ENCODE measurements at places on chromosomes 5 and 9. TPM values are rescaled to one million over a fixed set of nuclear protein-coding genes. Genes with fewer than 3 reads are reported as not detected.

DNA sequence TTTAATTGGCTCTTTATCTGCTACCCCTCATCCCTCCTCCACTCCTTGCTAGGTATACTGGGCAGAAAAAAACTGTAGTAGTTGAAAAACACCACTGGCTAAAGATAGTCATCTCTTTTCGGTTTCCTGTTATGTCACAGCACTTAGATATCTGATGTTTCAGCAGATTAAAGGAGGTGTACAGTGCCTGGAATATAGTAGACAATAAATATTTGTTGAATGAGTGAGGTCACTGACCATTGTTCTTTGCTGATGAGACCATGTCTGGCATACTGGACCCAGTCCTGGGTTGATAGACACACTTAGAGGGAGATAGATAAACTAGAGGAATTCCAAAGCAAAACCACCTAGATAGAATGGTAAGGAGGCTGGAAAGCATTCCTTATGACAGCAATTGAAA lies 3.2 kb downstream of the GRPEL2 start:
- no peaks in the 10 kb centered on the region for H3K27me3 ChIP-seq
- no peak for DNase-seq
- no peak overlapping the region for H3K27ac ChIP-seq
- no peak overlapping the region for H3K4me3 ChIP-seq

GRCh38 chr5:16727755-16728325 lies 111.0 kb upstream of the RETREG1 start:
- no peaks in the 10 kb centered on the region for H3K27me3 ChIP-seq
- H3K36me3 ChIP-seq, result no peaks in the 10 kb centered on the region
- DNase-seq, result no peak
- no peak overlapping the region for H3K27ac ChIP-seq
- H3K4me1 ChIP-seq, result no peaks in the 10 kb centered on the region

LOX gene
- 40.9 TPM for total RNA-seq

GRCh38 chr5:144712090-144712489 lies 541.4 kb downstream of the KCTD16 start:
- DNase-seq, result no peak
- H3K27me3 ChIP-seq, result no peaks in the 10 kb centered on the region
- H3K27ac ChIP-seq, result no peak overlapping the region
- H3K4me3 ChIP-seq, result no peak overlapping the region

DNA sequence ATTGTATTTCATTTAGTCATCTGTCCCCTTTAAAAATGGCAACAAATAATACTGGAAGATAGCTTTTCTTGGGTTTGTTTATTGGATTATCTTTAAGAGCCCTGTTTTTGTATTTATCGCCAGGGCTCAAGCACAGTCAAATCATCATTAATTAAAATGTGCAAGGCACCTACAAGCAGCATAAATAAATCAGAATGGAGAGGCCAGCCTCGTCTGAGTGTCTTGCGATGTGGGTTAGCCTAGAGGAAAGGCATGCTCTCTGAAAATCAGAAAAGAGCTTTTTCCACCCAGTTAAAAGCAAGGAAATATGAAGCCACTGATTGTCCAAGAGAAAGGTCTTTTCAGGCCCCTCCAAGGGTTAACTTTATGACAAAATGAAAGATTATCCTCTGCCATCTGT lies 31.8 kb downstream of the ZFAND5 start:
- H3K4me3 ChIP-seq, result no peak overlapping the region
- H3K27ac ChIP-seq, result no peak overlapping the region
- no peaks in the 10 kb centered on the region for H3K27me3 ChIP-seq
- H3K4me1 ChIP-seq, result no peaks in the 10 kb centered on the region

DNA sequence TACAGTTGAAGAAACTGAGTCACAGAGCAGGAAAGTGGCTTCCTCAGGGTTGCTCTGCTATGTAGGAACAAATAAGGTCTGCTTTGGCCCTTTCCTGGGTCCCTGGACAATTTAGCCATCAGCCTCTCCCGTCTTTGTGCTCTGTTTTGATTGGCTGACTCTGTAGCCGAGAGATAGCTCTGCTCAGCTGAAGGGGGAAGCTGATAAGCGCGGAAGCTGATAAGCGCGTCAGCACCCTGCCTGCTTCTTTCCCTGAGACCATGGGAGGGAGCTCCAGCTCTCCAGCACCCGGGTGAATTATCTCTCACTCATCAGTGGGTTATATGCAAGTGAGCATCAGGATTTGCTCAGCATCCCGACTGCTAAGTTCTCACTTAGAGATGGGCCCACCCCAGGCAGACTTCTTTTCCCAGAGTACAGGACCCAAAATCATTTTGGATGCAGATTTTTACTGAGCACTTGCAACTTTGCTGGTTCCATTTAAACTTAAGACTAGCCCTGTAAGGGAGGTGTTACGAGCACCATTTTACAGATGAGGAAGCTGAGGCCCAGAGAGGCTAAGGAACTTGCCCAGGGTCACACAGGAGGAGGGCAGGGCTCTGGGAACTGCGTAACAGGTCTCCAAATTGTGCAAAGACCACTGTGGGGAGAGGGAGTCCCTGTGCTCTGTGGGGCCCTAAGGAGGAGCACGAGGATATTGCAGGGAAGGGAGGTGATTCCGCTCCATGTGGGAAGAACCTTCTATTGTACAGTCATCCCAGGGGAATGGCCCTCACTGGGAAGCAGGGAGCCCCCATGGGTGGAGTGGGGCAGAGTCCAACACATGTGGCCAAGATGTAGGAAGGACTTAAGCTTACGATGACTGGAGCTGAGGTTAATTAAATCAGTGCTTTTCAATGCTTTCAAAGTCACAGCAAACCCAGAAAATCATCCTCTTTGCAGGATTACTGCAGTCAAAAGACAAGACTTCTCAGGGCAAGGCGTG lies 83.7 kb upstream of the ORM1 start:
- H3K4me3 ChIP-seq, result no peak overlapping the region
- H3K36me3 ChIP-seq, result no peaks in the 10 kb centered on the region
- H3K27me3 ChIP-seq, result no peaks in the 10 kb centered on the region
- peak overlapping the region; percentile 68 for H3K27ac ChIP-seq
- DNase-seq, result no peak

AQP3 gene
- 2.8 TPM for total RNA-seq

DNA sequence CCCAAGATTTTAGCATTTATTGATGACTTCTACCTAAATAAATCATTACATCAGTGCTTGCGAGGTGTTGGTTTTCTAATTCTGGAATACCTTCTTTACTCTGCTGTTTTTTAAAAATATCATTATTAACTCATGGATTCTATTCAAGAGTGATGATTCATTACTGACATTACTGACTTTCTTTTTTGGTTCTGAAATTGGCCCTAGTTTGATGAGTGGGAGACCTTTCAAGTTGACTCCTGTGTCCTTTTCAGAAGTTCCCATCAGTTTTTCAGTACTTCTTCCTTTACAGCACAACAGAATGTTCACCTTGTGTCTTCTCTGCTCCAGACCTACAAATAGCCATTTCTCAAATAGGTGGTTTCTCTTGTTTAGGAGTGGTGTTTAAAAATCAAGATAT lies 114.1 kb downstream of the PCSK5 start:
- no peaks in the 10 kb centered on the region for H3K4me1 ChIP-seq
- DNase-seq, result no peak
- H3K4me3 ChIP-seq, result no peak overlapping the region
- H3K27ac ChIP-seq, result no peak overlapping the region
- H3K27me3 ChIP-seq, result no peaks in the 10 kb centered on the region
- H3K36me3 ChIP-seq, result no peaks in the 10 kb centered on the region

DNA sequence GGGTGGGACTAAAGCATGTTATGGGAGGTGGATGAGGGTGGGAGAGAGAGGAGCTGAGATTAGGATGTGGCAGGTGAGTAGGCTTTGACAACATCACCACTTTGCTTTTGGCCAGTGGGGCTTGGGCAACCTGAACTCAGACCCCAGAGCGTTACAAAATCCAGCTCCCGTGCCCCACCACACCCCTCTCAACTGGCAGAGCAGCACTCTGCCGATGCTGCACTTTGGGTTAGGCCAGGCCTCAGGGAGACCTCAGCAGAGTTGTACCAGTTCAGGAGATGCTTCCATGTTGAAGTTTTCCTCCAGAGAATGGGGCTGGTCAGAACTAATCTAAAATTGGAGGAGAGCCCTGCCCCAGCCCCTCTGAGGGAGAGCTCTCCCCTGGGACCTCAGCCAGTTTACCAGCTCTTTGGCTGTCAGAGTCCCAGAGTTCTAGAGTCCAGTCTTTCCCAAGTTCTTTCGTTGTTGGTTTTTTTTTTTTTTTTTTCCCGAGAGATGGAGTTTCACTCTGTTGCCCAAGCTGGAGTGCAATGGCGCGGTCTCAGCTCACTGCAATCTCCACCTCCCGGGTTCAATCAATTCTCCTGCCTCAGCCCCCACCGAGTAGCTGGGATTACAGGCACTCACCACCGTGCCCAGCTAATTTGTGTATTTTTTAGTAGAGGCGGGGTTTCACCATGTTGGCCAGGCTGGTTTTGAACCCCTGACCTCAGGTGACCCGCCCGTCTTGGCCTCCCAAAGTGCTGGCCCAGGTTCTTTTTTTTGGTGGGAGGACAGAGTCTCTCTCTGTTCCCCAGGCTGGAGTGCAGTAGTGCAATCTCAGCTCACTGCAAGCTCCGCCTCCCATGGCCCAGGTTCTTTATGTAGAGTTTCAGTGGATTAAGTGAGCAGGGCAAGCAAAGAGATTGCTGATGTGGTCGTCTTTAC lies 17.8 kb downstream of the NUDT2 start:
- no peak for DNase-seq
- H3K27me3 ChIP-seq, result no peaks in the 10 kb centered on the region
- no peak overlapping the region for H3K4me3 ChIP-seq
- peak overlapping the region; percentile 73 for H3K27ac ChIP-seq
- peaks cover 4% of the 10 kb centered on the region for H3K4me1 ChIP-seq

DNA sequence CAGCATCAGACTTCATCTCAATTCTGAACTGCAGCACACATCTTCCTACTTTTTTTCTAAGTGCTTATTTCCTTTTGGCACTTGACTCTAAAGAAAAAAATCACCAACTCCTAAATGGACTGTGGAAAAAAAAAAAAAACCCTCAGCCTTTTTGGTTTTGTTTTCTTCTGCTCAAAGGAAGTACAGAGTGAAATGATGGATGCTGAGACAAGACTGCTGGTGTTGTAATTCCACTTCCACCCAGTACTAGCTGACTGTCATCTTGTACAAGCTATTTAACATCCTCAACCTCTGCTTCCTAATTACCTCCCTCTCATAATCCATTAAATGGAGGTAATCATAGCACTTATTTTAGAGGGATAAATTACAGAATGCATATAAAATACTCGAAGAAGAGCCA lies 171.5 kb upstream of the GNA14 start:
- no peaks in the 10 kb centered on the region for H3K27me3 ChIP-seq
- H3K27ac ChIP-seq, result no peak overlapping the region
- peaks cover 8% of the 10 kb centered on the region for H3K4me1 ChIP-seq
- no peak overlapping the region for H3K4me3 ChIP-seq
- no peaks in the 10 kb centered on the region for H3K36me3 ChIP-seq
- DNase-seq, result no peak

- H3K36me3 ChIP-seq, result no peaks in the 10 kb centered on the region
- H3K4me1 ChIP-seq, result no peaks in the 10 kb centered on the region
- no peak for DNase-seq
- no peak overlapping the region for H3K4me3 ChIP-seq
- no peaks in the 10 kb centered on the region for H3K27me3 ChIP-seq
Observed at GRCh38 chr5:148746826-148747535, 79.4 kb upstream of the ADRB2 start.

Measured in aorta (tissue), 5 donors.